ENCODE measurements at places on chromosomes 6 and 20.

DNA sequence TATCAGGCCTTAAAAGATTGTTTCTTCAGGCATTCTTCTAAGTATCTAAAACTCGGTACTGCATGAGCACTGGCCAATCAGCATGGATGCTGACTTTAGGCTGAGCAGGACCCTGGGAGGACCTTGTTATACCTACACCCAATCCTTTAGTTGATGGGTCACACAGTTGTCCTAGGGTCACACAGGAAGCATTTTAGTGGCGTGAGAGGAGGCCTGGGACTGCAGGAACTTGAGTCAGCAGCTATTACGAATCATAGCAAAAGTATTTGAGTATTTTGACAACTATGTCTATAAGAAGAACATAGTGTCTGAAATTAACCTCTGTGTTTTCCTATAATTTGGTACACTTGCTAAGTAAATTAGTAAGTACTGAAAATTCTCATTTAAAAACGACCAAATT lies 741.4 kb downstream of the HACE1 start:
- no peak for DNase-seq

DNA sequence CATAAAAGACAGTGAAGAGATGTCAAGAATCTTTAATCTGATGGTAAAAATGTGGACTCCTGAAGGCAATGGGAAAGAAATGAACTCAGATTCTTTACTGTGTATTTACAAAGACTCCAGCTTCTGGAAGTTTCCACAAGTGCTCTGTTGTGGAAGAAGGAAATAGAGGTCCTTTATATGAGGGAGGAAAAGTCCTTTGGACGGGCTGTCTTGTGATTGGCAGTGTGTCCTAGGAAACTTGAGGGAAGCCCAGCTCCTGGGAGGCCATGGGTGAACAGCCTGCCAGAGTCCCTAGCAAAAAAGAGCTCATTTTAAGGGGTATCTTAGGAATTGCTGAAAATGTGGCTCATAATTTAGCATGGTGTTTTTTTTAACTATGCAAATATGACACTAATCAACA lies 92.0 kb downstream of the RNASET2 start:
- DNase-seq, result no peak

DNA sequence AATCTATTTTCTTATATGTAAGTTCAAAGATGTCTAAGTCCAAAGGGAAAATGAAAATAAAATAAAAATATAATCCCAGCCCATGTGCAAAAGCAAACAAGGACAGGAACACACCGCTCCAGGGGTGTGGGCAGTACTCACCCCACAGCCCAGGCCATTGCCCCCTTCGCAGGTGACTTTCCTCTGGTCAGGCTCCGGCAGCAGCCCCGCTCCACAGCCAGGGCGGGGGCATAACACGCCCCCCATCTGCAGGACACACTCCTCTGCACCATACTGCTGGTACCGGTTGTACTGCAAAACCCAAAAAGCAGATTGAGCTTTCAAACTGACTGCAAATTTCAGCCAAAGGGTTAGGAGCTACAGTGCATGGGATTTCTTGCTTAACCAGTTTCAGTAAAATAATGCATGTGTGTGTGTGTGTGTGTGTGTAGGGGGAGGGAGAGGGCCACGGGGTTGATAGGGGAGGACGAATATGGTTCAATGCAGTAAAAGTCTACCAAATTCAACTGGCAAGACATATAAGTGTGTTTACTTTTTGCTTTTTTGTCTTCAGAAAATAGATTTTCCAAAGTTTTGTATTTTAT lies 274.9 kb upstream of the AGPAT4 start:
- no peak for DNase-seq

- no peak for DNase-seq
Observed at GRCh38 chr6:29045075-29045474, at the start of gene OR2W1. Gene OR2W1, minus strand, starts transcription at chr6:29045175. Its CDS starts 0 bp downstream, at chr6:29045175.

DNA sequence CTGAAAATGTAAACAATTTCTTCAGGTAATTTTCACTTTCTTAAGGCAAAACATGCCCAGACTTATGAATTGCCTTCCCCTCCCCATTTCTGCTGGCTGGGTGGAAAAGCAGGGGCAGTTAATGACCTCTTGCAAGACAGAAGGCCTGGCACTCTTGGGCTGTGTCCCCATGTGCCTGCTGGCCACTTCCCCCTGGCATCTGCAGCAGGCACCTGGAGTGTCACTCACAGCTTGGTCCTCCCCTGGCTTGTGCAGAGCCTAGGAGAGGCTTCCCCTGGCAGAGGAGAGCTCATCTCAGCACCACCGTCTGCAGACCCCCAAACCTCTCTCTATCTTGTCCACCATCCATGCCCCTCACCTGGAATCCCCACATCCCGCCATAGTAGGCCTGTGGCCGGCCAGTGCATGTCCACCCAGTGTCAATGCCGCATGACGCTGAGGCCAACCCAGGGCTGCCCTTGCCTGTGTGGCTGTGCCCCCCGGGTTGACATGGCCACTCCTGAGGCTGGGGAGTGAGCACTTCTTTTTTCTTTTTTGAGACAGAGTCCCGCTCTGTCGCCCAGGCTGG lies 83.5 kb upstream of the SLC22A23 start:
- DNase-seq, result no peak

- peak; percentile 67 for DNase-seq
Observed at GRCh38 chr6:142946924-142947713, 2.1 kb upstream of the HIVEP2 start.

DNA sequence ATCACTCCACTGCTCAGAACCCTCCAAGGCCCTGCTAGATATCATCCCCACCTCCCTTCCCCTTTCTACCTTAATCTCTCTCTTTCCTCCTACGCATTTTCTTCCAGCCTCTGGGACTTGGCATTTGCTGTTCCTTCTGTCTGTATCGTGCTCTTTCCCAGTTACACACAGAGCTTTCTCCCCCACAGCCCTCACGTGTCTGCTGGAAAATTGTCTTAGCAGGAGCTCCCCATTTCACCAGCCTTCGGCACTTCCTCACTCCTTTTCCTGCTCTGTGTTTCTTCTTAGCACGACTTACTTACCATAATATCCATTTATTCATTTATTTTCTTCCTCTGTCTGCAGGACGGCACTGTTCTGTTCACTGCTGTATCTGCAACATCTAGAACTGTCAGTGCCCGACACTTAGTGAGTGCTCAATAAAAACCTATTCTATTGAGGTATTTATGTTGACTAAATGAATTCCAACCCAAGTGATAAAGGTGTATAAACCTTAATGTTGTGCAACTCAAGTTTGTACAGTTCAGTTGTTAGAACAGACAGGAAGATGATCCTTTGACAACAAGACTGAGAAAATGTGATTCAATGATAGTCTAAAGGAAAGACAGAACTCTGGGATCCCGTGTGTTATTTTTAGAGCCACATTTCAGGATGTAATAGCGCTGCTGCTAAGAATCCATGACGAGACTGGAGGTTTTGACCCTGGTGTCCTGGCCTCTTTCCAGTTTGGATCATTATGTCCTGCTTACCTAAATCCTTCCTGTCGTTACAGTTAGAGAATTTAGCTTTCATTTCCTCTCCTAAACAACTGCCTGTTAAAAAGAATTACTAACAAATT lies 170.1 kb upstream of the LAMP5 start:
- DNase-seq, result no peak

DNA sequence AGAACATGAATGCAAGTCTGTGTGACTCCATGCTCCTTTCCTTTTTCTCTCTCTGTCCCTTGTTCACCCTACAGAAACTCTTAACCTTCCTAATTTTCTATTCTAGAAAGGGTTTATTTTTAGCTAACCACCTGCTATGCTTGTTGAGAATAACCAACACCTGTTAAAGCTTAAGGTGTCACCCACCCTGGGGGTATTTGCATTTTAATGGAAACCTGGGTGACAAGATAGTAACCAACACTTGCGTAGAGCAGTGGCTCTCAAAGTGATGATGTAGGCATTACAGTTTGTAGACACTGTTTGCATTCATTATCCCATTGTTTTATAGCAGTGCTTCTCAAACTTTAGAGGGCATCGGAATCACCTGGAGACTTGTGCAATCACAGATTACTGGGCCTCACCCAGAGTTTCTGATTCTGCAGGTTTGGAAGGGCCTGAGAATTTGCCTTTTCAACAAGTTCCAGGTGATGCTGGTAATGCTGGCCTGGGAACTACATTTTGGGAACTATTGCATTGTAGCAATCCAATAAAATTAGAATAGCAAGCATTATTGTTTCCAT lies 114.4 kb upstream of the ARMC2 start:
- no peak for DNase-seq

DNA sequence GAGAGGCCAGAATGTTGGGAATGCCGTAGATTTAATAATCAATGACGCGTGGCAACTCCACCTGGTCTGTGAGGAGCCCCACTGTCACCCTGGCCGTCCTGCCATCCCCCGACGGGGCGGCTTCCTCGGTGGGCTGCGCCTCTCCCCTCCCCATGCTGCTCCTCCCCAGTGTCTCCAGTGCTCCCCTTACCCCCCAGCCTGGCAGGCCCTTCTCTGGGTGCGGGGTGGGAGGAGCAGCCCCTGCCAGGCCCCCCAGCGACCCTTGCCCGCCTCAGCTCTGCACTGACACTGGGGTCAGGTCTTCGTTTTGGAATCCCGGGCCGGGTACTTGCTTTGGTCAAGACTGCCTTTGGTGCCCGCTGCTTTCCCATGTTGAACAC lies 82.3 kb upstream of the FRMD1 start:
- no peak for DNase-seq

DNA sequence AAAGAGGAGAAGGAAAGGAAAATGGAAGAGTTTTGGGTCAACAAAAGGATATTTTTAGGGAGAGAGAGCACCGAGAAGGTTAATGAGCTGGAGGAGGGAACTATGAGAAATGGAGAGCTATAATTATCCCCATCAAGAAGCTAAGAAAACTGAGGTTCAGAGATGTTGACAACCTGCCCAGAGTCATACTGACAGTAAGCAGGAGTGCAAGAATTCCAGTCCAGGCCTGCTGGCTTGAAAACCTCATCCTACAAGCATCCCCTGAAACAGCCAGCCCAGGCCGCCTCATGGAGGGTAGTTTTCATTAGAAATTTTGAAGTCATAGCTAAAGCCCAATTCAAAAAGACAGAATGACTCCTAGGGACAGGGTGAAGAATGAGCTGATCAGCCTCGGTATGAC lies 172.1 kb upstream of the LRFN2 start:
- no peak for DNase-seq

- no peak for DNase-seq
Observed at GRCh38 chr6:96784650-96785049, 52.6 kb downstream of the GPR63 start.

- peak; percentile 25 for DNase-seq
Observed at GRCh38 chr6:25660512-25660911, 8.5 kb downstream of the SCGN start.

DNA sequence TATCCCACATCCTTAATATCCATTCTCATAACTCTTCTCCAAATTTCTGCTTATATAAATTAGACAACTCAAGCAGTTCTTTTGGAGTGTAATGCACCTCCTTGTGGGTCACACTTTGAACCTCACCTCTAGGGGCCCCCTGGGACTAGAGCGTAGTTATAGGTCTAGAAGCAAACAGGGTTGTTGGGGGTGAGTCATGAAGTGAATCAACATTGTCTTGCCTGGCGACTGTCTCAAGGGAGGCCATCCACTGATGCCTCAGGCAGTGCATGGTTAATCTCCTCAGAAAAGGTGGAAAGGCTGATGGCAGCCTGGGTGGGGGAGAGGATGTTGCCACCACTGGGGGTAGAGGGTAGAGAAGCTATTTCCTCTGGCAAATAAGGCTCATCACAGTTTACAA lies 129.1 kb downstream of the TNFRSF21 start:
- DNase-seq, result no peak

DNA sequence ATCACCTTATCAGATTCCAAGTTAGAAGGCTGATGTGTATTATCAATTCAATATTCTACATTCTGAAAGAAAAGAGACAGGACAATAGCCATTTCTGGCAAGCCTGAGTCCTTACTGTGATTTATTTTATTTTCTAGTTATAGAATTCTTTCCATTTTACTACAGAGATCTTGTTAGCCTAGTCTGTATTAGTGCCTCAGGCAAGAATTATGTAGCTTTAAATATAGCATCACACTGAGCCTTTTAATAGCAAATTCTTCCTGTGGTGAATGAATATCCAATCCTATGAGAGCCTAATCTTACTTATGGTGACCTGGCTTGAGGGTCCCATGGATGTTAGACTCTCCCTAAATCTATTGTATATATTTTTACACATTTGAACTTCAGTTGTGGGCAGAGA lies 732.8 kb upstream of the CITED2 start:
- DNase-seq, result no peak

GRCh38 chr6:37941871-37942270 lies 122.3 kb downstream of the ZFAND3 start:
- DNase-seq, result no peak

GRCh38 chr20:41030531-41031242 lies 2.1 kb downstream of the TOP1 start:
- no peak for DNase-seq

GRCh38 chr20:44649126-44649525 lies 2.4 kb downstream of the ADA start:
- no peak for DNase-seq

DNA sequence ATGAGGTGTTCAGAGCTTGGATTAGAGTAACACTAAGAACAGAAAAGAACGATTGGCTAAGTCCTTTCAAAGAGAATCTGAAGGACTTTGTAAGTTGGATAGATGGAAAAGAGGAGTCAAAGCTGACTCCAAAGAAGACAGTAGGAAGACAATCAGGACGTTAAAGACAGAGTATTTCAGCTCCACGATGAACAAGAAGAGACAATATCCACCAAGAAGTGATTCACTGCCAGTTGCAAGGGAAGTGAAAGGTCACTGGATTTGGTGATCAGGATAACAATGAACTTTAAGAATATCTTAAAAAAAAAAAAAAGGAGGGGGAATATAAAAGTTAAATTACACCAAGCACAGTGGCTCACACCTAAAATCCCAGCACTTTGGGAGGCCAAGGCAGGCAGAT lies 17.9 kb downstream of the REPS1 start:
- DNase-seq, result no peak

GRCh38 chr6:166257911-166258318 lies 50.3 kb downstream of the PRR18 start:
- no peak for DNase-seq

GRCh38 chr20:57398231-57398821 lies 7.1 kb downstream of the RBM38 start:
- peak; percentile 79 for DNase-seq

GRCh38 chr20:48141660-48142515 lies 356.6 kb upstream of the SULF2 start:
- DNase-seq, result no peak

DNA sequence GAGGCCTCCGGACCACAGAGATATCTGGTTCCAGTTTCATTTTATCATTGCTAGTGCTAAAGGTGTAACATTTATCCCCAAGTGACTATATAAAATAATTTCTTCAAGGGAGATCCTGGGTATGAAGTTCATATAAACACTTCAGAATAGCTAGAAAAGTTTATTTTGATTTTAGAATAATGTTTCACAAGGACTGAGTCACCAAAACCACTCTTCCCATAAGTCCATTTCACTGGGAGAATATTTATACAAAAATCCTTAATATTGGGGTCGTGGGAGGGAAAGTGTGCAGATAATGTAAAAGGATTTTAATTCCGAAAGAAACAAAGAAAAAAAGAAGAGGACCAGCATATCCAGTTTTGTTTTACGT lies 128.1 kb downstream of the ISM1 start:
- DNase-seq, result no peak

GRCh38 chr6:151276112-151276740 lies 36.5 kb downstream of the AKAP12 start:
- no peak for DNase-seq

Measured in stimulated activated CD4-positive, alpha-beta T cell treated with anti-CD3 and anti-CD28 coated beads, Interleukin-12 subunit alpha, Interleukin-12 subunit beta, amount 100 ng/mL, for 48 hours (primary cell).